ENCODE measurements at places on chromosomes 2 and 18.

DNA sequence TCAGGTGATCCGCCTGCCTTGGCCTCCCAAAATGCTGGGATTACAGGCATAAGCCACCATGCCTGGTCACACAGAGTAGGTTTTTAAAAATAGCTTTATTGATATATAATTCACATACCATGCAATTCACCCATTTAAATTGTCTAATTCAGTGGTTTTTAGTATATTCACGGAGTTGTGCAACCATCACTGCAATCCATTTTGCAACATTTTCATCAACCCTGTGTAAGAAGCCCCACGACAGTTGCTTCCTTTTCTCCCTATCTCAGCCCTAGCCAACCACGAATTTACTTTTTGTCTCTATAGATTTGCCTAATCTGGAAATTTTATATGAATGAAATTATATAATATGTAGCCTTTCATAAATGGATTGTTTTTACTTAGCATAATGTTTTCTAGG is 266.4 kb downstream of the NAPG start:
- DNase-seq, result no peak

- no peak for DNase-seq
Observed at GRCh38 chr18:52439457-52439856, 99.5 kb downstream of the DCC start.

DNA sequence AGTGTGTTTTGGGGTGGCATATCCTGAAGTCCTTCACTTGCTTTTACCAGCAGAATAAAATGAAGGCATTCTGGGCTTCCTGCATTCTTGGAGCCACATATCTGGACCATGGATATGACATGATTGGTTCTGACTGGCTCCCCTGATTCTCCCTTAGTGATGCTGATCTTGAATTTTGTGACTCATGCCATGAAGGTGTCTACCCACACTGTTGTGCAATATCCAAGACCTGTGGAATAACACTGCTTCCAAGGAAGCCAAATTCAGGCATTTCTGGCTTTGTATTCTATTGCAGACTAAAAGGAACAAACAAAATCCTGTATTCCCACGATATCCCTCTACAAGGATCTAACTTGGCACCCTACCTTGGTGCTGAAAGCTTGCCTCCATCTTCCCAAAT is 125.8 kb downstream of the LYPD6B start:
- no peak for DNase-seq

- no peak for DNase-seq
Observed at GRCh38 chr2:119179202-119179601, 20.7 kb upstream of the C1QL2 start.

DNA sequence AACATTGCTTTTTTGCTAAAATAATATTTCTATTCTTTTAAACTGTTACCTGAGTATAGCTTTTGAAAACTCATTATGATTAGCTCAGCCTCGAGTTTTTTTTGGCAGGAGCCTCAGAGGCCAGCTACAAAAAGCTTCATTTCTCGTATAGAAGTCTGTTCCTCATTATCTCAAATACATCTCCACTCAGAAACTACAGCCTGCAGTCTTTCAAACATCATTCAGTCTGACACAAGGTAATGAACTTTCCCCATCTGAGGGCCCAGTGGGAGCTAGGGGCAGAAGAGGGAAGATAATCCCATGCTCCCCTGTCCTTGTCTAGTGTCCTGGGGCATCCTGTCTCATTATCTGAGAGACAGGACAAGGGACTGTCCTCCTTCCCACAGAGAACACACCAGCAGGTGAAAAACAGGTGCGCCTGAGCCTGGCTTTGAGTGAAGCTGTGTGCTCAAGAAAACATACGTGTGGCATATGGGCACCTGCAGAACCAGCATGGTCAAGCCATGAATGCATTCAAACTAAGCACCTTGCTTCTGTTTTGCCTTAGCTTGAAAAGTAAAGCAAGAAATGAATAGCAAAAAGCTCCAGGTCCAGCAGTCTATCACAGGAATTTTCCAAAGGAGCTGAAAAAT is 247.5 kb downstream of the MREG start:
- no peak for DNase-seq

DNA sequence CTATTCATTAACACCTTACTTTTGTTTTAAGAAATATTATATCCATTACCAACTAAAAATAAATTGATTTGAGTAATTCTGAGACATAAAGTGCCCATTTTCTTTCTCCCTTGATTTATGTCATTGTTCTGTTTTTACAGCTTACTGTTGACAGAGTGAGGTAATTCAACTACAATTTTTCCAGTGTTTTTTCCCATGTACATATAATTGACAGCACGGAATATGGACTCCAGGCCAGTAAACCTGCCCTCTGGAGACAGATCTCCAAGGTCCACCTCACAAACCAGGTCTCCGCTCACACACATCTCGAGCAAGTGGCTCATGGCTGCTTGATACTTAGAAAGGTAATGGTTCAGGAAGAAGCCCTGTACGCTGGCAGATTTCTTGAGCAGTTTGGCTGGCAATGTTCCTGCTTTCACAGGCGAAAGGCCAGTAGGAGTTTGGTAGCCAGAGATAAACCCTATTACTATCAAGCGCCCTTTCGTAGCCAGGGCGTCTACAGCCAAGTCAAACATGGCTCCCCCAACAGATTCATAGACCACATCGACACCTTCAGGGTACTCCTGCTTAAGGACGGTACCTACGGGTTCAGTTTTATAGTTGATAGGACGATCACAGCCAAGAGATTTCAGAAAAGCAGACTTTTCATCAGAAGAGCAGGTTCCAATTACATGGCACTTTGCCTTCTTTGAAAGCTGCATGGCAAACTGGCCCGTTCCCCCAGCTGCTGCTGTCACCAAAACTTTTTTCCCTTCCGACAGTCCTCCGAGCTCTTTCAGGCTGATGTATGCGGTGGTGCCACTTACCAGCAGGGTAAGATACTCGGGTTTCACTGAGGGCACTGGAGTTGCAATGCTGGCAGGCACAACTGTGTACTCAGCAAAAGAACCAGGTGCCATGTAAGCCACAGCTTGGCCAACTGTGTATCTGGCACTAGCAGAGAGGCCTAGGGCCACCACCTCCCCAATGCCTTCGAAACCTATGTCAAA is 7.4 kb downstream of the PTGR3 start:
- DNase-seq, result no peak

DNA sequence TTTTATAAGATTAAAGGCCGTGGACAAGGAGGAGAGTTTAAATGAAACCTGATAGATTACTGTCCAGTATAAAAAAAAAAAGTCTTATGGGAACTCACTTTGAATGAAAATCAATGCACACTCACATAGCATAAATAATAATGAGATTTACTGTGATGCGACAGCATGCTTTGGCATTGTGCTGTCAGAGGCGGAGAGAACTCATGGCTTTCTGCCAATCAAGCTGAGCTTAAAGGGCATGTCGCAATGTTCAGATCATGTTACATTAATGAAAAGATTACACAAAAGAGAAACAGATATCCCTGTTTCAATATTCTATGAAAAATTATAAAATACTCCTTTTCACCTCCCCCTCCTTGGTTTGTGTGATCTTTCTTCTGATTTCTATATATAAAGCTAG is 310.8 kb downstream of the ERBB4 start:
- peak; percentile 78 for DNase-seq

DNA sequence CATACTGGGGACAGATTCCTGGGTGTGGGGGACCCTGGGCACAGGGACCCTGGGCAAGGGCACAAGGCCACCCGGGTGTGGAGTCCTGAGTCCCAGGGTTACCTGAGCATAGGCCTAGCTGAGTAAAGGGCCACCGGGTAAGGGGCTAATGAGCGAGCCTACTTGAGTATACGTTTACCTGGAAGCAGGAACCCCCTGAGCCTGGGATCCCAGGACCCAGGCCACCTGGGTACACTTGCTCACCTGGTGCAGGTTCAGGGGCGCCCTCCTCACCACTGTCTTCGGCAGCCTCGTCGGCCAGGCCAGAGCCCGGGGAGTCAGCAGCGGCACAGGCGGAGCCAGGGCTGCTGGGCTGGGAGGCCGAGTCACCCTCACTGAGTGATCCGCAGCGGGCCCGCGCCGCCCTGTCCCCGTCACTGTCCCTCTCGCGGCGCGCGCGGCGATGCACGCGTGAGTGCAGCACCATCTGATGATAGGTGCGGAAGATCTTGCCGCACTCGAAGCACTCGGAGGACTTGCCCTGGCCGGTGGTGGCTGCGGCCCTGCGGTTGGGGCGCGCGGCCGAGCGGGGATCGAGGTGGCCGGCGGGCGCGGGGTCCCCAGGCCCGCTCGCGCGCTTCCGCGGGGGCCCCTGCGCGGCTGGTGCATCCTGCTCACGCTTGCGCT is 53.9 kb downstream of the ZNF516 start:
- no peak for DNase-seq

- no peak for DNase-seq
Observed at GRCh38 chr2:178273787-178274360, 79.6 kb downstream of the OSBPL6 start.

- DNase-seq, result no peak
Observed at GRCh38 chr2:205906419-205906818, 179.6 kb downstream of the INO80D start.

- DNase-seq, result no peak
Observed at GRCh38 chr2:120598416-120598815, 137.3 kb upstream of the GLI2 start.

GRCh38 chr2:238404406-238405216 is 22.1 kb upstream of the ASB1 start:
- no peak for DNase-seq

DNA sequence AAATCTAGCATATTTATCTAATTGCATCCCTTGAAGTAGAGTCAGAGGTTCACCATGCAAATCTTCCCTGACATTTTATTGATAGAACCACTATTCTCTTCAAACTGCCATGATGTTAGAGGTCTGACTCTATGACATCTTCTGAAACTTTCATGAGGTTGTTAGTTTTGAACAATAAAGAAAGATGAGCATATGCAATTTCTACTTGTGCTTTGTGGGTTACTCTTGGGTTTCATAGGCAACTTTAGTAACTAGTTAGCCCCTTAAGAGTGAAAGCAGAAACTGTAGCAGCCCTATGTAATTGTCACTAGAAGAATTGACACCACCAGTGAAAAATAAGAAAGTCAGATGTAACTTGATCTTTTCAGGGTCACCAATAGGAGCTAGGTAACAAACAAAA is 53.1 kb upstream of the ZEB2 start:
- no peak for DNase-seq

- no peak for DNase-seq
Observed at GRCh38 chr2:9057939-9058761, 54.7 kb upstream of the MBOAT2 start.

GRCh38 chr2:175181877-175182308 is 383 bp upstream of the ATP5MC3 start:
- DNase-seq, result no peak

- no peak for DNase-seq
Observed at GRCh38 chr2:7205151-7205830, 288.1 kb downstream of the RNF144A start.

DNA sequence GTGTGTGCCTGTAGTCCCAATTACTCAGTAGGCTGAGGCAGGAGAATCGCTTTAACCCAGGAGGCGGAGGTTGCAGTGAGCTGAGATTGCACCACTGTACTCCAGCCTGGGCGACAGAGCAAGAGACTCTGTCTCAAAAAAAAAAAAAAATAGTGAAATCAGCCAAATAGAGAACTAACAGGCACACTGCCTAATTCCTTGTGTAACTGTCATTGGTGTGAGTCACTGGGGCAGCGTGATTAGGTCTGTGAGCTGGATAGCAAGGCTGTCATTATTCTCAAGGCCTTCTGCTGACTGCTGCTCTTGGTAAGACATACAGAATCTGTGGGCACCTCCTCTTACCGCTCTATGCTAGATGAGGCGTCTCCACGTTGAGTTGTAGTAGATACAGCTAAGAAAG is 270.3 kb downstream of the NEDD4L start:
- no peak for DNase-seq

- no peak for DNase-seq
Observed at GRCh38 chr18:31275722-31276463, 42.1 kb upstream of the DSG1 start.

- DNase-seq, result no peak
Observed at GRCh38 chr2:26424221-26424620, 22.5 kb downstream of the DRC1 start.

GRCh38 chr18:361100-361732 is 93.4 kb upstream of the THOC1 start:
- DNase-seq, result no peak

DNA sequence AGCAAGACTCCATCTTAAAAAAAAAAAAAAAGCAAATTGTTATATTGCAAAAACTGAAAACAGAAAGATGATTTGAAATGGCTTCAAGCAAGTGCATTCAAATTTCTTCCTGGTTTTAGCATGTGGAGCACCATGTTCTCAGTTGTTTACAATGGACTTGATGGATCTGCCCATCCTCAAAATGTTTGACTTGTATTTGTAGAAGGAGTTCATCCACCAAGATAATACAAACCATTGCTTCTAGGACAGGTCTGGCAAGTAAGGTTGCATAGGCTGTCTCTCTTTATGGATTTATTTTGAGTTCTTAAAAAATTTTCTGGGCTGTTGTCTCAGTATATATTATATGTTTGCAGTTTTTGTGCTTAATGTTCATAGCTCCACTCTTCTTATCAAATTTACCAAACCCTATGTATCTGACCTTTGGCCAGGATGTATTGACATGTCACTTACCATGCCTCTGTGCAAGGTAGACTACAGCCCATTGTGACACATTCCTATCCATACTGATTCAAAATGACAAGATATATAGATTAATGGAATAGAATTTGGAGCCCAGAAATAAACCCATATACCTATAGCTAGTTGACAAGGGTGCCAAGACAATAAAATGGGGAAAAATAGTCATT is 21.7 kb upstream of the ZCCHC2 start:
- DNase-seq, result no peak

DNA sequence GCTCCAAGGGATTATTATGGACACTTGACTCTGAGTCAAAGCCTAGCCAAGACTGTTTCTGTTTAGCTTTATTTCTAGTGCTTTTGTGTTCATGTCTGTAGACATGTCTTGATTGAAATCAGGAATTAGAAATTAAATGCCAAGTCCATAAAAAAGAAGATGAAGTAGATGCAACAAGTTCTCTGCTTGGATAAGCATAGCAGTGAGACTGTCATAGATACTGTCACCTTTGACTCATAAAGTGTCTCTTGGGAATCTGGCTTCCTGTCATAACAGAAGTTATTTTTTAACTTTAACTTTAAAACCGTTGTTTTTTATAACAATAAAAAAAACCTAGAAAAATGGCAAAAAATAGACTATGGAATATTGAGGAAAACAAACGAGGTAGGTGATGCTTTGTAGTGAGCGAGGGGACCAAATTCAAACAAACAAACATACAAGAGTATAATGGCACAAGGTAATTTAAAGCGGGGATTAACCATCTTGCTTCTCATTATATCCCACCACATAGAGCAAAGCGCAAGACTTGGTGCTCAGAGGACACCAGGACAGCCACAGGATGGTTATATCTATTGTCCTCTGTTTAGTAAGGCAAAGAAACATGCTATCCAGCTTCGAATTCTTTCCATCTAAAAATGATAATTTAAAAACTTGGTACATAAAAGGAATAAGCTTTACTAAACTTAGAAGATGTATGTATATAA is 64.6 kb downstream of the CD226 start:
- DNase-seq, result no peak

DNA sequence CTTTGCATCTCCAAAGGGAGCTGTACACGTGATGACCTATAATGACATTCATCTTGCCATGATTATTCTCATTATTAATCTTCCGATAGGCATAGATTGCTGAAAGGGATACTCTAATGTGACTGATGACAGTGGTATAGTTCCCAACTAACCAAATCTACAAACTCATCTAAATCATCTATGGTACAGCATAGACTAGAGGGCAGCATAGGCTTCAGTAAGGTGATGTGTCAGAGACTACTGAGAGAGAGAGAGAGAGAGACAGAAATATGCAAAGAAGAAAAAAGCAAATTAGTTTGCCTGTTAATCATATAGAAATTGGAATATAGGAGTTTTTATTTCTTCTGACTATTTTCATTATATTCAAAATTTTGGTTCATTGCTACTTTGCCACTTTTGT is 89.3 kb downstream of the CSRNP3 start:
- no peak for DNase-seq
